Astrocyte of the cerebellum (primary cell): ENCODE measurements at places on chromosomes 12 and 14.

- no peak for DNase-seq
Measured at GRCh38 chr12:104012331-104012730, 37.7 kb downstream of the GLT8D2 start.

DNA sequence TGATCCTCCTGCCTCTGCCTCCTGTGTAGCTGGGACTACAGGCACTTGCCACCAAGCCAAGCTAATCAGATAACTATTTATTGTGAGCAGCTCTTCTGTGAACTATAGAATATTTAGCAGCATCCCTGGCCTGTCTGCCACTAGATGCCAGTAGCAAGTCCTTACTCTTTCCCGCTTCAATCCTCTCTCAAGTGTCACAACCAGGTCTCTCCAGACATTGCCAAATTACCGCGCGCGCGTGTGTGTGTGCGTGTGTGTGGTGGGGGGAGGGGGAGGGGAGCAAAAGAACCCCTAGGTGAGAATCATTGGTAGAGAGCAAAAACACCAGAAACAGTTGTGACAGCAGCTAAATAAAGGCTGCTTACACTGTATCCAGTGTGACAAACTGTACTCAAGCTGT, 49.9 kb downstream of the PPP2R5E start:
- no peak for DNase-seq

- no peak for DNase-seq
Measured at GRCh38 chr12:128571906-128572810, 251.6 kb downstream of the SLC15A4 start.

GRCh38 chr12:28223858-28224257, 33.6 kb downstream of the CCDC91 start:
- DNase-seq = no peak

DNA sequence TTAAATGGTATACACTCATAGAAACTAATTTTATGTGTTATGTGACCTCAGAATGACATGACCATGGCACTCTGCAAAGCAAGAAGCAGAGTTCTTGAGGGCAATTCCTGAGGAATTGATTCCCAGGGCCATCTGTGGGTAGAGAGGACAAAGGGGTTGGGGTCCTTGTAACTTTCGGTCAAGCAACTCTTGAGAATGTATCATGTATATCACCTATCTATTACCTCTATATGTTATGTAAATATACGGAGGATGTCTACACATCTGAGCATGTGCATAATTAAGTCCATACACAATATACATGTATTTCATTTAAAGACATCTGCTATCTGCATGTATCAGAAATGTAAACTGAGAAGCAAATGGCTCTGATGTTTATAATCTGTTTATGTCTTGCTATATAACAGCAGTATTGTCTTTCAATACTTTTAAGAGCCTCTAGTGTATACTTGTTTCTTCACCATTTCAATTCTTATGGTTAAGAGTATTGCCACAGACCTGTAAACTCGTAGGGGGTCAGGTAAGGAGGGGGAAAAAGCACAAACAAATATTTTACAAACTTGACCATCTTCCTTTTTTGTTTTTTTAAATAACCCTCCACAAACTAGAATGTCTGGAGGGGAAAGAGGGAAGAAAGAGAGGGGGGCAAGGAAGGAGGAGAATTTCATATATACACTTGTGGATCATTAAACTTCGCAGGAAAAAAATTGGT, 4.5 kb downstream of the FOXA1 start:
- no peak for DNase-seq

GRCh38 chr14:61608245-61609165, 86.8 kb upstream of the HIF1A start:
- no peak for DNase-seq

DNA sequence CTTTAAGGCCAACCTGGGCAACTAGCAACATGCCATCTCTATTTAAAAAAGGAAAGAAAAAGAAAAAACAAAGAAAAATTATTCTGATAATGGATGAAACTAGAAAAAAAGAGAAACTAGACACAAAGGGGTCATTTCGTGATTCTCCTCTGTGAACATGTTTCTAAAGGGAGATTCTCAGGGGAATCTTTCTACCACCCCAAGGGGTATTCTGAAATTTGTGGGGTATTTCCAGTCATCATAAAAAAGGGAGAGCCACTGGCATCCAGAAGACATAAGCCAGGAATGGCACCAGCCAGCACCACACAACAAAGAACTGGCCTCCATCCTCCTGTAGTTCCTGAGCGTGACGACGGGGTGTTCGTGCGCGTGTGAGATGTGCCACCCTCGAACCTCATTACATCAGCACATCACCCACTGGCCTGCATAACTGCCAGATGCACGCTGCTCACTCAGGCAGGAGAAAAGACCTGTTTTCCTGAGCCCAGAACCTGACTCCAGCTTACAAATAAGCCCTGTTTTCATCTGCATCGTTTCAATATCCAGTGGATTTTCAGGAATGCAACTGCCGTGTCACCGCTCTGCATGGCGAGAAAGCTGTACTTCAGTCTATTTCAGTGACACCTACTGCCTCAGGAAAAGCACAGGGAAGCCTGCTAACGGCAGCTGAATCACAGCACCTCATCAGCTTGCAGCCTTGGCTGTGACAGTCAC, 23.9 kb downstream of the STX2 start:
- DNase-seq = no peak

GRCh38 chr12:68779280-68779679, 28.7 kb upstream of the MDM2 start:
- DNase-seq = no peak

- DNase-seq = no peak
Measured at GRCh38 chr14:54366736-54367735, 29.8 kb upstream of the CDKN3 start.

- DNase-seq = no peak
Measured at GRCh38 chr12:25684070-25684469, 131.0 kb upstream of the LMNTD1 start.

DNA sequence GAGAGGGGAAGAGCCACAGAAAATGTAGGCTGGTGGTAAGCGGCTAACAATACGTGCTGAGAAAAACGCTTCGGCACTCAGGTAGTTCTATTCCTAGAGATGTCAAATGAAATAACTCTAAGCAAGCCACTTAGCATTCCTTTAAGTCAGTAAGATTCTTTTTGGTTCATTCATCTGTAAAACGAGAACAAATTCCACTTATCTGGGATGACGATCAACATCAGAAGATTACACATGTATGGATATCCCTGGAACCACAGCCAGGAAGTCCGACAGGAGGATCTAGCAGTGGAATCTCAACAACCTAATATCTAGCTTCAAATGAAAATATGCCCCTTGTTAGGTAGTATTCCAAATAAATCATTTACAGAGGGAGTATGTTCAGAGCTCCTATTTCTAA, 74.6 kb upstream of the CDKN3 start:
- DNase-seq = no peak

DNA sequence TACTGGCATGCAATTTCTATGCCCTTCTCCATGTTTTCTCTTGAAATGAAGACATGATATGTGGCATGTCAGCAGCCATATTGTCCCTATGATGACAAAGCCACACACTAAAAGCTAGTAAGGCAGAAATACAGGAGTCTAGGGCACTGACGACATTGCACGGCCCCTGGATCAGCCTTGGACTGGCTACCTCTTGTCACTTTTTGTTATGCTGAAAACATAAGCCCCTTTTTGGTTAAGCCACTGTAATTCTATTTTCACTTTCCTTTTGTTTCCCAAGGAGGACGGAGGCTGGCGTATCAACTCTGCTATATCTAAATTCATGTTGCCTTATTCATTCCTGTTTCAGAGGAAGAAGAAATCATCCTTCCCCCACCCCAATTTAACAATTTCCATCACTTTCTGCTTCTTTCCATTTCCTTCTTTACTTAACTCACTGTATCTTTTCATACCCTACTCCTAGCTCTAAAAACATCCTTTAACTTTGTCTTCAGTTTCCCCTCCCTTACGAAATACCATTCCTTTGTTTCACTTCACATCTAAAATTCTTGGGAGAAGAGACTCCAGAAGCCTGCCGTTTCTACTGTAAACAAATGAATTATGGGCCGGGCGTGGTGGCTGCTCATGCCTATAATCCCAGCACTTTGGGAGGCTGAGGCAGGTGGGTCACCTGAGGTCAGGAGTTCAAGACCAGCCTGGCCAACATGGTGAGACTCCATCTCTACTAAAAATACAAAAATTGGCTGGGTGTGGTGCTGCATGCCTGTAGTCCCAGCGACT, 364.1 kb downstream of the PCNX1 start:
- DNase-seq = no peak

- peak; percentile 91 for DNase-seq
Measured at GRCh38 chr12:23140710-23141109, 515.7 kb downstream of the ETNK1 start.

DNA sequence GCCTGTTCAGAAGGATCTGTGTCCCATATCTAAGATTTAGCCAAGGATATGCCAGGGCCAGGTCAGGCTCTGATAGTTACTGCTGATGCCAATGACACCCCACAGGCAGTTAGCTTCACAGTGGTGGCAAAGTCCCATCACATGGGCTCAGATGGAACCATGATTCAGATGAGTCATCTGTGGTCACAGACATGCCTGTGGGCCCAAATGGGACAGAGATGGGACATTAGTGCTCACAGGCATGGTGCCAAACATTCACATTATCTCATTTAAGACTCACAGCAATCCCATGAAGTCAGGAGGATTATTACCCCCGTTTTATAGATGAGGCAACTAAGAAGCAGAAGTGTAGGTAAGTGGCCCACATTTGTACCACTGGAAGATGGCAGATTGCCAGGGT, 207.8 kb downstream of the DPF3 start:
- no peak for DNase-seq

DNA sequence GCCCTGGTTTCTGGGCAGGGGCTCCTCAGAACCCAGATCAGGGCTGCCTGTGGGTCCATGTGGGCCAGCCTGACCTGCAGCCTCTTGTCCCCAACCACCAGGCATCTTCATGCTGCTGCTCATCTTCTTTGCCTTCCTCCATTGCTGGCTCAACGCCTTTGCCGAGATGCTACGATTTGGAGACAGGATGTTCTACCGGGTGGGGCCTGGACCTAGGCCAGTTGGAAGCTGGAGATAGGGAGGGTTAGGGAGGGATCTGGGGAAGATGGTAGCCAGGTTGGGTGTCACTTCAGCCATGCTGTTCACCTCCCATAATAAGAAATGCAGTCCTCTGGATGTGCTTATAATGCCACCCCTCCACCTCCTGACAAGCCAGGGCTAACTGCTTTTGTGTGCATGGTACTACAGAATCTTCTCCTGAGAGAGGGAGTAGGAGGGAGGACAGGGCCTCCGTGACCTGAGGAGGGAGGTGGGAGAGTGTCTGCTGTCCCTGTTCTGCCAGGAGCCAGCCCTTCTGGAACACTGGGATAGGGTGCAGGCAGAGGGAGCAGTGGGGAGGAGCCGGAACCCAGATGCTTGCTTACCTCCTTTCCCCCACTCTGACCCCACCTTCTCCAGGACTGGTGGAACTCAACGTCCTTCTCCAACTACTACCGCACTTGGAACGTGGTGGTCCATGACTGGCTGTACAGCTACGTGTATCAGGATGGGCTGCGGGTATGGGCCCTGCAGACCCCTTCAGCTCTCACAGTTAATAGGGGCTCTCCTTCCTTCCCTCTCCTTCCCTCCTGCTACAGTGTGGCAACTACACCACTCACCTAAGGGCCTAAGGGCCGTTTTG, 17.6 kb downstream of the SOAT2 start:
- no peak for DNase-seq

DNA sequence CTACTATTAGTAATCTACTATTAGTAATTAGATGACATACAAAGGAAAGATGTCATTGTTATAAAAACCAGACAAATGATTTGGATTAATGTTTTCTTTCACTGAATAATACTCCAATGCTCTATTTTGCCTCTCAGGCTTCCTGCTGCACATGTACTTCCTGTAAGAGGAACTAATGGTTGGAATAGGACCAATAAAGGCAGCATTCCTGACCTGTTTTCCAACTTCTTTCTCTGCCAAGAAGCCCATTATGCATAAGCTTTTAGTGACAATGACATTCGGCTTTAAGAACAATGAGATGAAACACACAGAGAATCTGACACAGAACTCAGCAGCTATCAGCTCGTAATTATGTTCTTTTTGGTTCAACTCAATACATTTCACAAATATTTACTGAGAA, 5.2 kb upstream of the C12orf56 start:
- DNase-seq = no peak

GRCh38 chr12:51009056-51009440, 17.1 kb downstream of the SLC11A2 start:
- no peak for DNase-seq

DNA sequence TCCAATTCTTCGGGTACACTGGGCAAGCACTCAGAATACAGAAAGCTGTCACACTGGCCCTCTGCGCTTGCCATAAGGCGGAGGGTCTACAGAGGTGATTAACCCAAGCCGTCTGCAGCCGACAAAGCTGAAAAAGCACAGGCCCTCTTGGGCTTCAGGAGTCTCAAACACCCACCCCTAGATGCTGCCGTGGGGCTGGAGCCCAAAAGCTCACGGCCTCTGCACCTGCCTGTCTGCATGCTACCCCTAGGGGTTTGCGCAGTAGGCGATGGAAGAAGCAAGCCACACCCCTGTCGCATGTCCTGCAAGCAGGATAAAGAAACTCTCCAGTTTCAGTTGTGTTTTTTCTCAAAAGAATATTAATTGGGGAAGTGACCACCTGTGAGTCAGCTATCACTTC, 118.8 kb upstream of the PLEKHA5 start:
- DNase-seq = no peak

- DNase-seq = no peak
Measured at GRCh38 chr14:98791661-98792060, 480.3 kb downstream of the BCL11B start.

- no peak for DNase-seq
Measured at GRCh38 chr14:37436519-37436918, 158.5 kb downstream of the FOXA1 start.

DNA sequence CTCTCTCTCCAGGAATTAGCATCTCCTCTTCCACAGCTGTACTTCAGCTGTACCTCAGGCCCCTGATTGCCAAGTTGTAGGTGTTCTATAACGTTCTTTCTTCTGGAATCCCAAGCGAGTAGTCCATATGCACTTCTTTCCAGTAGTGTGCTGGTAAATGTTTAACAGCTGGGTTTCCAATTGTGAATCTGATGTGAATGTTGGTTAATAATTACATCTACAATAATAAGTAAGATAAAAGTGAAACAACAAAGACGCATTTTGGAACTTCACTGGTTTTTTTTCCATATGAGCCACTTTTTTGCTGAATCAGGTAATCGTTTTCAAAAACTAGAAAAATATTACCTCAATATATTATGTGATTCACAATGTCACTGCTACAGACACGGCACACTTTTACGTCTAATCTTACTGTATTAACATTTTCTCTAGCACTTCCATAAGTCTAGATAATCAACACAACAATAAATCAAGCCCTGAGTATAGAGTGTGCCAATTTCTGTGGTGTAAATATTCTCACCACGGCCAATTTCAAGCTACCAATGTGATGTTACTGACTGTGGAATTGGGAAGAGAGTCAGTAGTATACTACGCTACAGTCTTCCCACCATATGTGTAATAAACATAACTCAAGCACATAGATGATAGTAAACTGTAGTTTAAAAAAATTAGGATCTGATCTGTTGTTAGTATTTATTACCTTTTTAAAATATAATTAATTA, 113.0 kb downstream of the ZFP36L1 start:
- no peak for DNase-seq

- DNase-seq = no peak
Measured at GRCh38 chr14:90003526-90004307, 48.0 kb downstream of the TDP1 start.

GRCh38 chr14:63543826-63544406, 739 bp upstream of the PPP2R5E start:
- no peak for DNase-seq
